ENCODE measurements at places on chromosomes 4 and X.

GRCh38 chrX:70013466-70014381, 36.0 kb downstream of the AWAT2 start:
- ATAC-seq: no peak

- no peak for ATAC-seq
Measured at GRCh38 chr4:41287852-41288251, 31.1 kb downstream of the UCHL1 start.

DNA sequence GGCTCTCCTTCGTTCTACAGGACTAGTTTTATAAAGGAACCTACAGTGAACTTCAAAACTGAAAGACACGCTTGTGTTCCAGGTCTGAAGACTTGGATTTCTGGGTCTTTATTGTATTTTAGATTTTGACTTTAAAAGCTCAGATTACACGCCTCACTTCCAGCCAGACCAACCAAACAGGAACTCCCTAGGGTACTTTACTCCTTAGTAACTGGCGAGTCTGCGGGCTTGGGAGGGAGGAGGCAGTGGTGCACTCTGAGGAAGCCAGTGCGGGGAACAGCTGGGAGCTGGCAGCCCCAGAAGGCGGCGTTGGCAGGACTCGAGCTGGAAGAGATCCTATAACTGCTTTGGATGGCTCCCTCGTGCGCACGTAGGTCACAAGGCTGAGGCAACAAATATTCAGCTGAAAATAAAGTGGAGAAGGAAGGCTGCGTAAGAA, 391 bp upstream of the PHKA1 start:
- ATAC-seq: peak; percentile 25

DNA sequence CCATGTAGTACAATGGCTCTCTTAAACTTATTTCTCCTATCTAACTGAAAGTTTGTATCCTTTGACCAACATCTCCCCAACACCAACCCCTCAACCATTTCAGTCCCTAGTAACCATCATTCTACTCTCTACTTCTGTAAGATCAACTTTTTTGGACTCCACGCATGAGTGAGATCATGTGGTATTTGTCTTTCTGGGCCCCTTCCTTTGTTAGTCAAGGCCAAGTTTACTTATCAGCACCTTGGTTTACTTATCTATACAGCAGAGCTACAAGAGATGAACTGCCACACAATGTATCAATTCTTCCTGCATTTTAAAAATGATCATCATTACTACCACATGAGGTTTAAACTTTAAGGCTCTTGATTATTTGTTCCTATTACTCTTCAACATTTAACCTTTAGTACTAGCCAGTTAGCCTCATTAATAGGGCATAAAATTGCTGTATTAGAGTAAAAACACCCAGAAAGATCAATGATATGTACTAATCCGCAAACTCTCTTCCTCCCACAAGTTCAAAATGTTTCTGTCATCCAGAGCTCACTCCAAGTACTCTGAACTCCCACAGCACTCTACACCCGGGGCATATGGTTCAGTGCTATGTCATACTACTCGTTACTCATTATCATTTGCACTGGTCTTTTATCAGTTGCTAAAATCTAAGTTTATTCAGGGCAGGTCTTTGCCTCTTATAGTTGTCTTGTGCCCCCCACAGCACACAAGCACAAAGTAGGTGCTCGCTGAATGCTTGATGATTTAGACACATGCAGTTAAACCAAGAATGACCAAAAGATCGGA, 145.7 kb upstream of the ADAMTS3 start:
- ATAC-seq: no peak

DNA sequence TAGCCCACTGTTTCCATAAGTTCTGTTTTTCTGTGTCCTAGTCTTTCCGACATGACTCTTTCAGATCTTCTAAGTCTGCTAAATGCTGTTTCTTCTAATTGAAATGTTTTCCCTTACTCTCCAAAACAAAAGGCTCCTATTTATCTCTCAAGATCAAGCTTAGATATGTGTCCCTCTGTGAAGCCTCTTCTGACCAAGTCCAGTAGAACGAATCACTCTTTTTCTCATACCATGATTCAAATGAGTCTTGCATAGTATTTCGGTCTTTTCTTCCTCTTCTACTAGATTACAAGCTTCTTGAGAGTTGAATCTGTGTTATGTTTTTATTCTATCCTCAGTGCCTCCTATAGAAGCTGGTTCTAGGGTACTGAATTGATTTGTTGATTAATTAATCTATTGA, 45.3 kb upstream of the PRDM8 start:
- peak; percentile 50 for ATAC-seq

GRCh38 chrX:22349116-22349515, 76.4 kb downstream of the CBLL2 start:
- ATAC-seq: no peak

DNA sequence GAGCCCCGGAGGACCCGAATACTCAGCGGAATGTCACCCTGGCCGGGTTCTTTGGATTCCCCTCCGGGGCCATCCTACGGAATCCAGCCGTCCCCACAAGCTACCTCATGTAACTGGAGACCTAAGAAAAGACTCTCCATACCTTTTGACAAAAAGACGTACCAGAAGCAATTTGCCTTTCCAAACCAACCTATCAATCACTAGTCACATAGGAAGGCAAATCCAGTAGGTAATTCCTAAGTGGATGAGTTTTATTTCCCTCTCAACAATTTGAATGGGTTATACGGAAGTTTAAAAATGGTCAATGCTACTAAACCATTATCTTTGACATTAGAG, 16.8 kb downstream of the POU4F2 start:
- no peak for ATAC-seq

- no peak for ATAC-seq
Measured at GRCh38 chr4:2768921-2769336, 12.8 kb upstream of the TNIP2 start.

DNA sequence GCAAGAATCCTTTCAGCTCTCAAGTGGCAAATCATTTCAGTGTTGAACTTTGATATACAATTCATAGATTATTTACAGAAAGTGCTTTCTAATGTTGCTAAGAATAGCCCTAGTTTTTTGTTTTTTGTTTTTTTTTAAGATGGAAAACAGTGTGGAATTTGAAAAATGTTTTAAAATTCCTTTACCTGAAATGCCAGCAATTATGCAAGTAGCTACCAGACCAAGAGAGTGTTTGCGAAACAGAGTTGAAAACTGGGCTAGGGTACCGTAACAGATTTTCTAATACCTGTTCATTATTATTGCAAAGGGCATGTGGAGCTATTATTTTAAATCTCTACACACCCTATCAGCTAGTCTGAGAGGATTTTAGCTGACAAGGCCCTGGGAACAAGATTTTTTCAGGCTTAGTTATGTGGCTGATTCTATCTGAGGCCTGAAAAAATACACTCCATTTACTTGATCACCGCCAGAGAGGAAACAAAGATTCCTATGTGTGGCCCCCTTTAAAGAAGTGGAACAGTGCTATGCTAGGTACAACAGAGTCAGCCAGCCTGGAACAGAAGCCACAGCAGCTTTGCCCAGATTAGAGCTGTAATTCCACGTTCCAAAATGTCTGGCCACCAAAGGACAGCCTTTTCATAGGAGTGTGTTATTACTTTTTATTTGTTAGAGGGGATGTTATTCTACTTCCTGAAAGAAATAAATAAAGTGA, 46.9 kb upstream of the SLC39A8 start:
- no peak for ATAC-seq
